Bronchial epithelial cell (primary cell): ENCODE measurements at places on chromosomes 4 and X. TPM values are rescaled to one million over a fixed set of nuclear protein-coding genes. Genes with fewer than 3 reads are reported as not detected.

Gene GDPD2
- 0.51 TPM in 1 of 2 replicates, not detected in the other for total RNA-seq

Gene GPC4
- total RNA-seq = 0.26 and 0.64 TPM in 2 replicates

Gene HTRA3
- under 0.01 and 0.26 TPM in 2 replicates for total RNA-seq

Gene ARHGEF38
- 0.26 TPM in 1 of 2 replicates, not detected in the other for total RNA-seq

Gene FATE1
- not detected in 2 replicates for total RNA-seq

Gene PPARGC1A
- 1.6 and 8.7 TPM in 2 replicates for total RNA-seq

Gene SAP30
- total RNA-seq = 5.9 and 11.1 TPM in 2 replicates

Gene NAT8L
- not detected in 2 replicates for total RNA-seq

Gene MND1
- total RNA-seq = 1.0 and 1.3 TPM in 2 replicates

Gene ARR3
- total RNA-seq = not detected in 2 replicates

Gene ARHGAP36
- not detected in 2 replicates for total RNA-seq

Gene SLC26A1
- total RNA-seq = under 0.01 and 0.13 TPM in 2 replicates

Gene DDIT4L
- total RNA-seq = 0.26 TPM in 2 replicates

Gene NDST4
- not detected in 2 replicates for total RNA-seq

Gene GLRA3
- not detected in 2 replicates for total RNA-seq

Gene HPGD
- total RNA-seq = 4.2 and 13.6 TPM in 2 replicates

Gene TRMT10A
- 12.1 and 14.6 TPM in 2 replicates for total RNA-seq

Gene GAB3
- total RNA-seq = under 0.01 and 0.13 TPM in 2 replicates

Gene IGFBP7
- 89.9 and 92.9 TPM in 2 replicates for total RNA-seq

Gene SPARCL1
- not detected in 2 replicates for total RNA-seq

Gene PNMA6A
- 0.53 and 0.77 TPM in 2 replicates for total RNA-seq

Gene CENPC
- total RNA-seq = 7.4 and 9.5 TPM in 2 replicates

Gene APELA
- not detected in 2 replicates for total RNA-seq

Gene IQCM
- not detected in 2 replicates for total RNA-seq

Gene PPEF1
- total RNA-seq = 0.13 TPM in 1 of 2 replicates, not detected in the other

Gene IL3RA
- total RNA-seq = not detected in 2 replicates

Gene SEC24D
- 15.6 and 18.4 TPM in 2 replicates for total RNA-seq

Gene PLAC8
- total RNA-seq = 0.79 and 4.4 TPM in 2 replicates

Gene ELF4
- total RNA-seq = 9.0 and 11.5 TPM in 2 replicates
